ENCODE measurements at places on chromosomes 13 and 19.

GRCh38 chr13:42039946-42040729 is 8.3 kb upstream of the DGKH start:
- DNase-seq = peak; percentile 80

DNA sequence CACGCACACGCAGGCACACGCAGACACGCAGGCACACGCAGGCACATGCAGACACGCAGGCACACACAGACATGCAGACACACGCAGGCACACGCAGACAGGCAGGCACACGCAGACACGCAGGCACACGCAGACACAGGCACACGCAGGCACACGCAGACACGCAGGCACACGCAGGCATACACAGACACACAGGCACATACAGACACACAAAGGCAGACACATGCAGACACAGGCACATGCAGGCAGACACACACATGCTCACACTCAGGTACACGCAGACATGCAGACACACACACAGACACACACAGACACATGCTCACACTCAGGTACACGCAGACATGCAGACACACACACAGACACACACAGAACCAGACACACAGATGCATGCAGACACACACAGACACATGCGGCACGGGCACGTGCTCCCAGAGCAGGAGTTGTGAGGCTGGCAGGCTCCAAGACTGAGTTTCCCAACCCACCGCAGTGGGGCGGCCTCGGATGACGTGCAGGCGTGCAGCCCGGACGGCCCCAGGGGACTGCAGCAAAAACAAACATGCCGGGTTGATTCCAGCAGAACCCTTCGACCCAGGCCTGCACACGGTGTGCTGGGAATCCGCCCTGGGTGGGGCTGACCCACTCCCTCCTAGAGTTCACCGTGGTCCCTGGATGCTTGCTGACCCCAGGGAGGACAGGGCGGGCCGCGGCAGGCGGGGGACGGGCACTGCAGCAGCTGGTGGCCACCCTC is 100.0 kb downstream of the GADD45B start:
- no peak for DNase-seq

- DNase-seq = no peak
Observed at GRCh38 chr19:40264314-40265054, 20.7 kb downstream of the AKT2 start.

- DNase-seq = no peak
Observed at GRCh38 chr13:27194209-27194608, 22.6 kb upstream of the USP12 start.

GRCh38 chr13:23578411-23579071 is 8.3 kb downstream of the TNFRSF19 start:
- DNase-seq = peak; percentile 83

Data from SW480 (cell line).